ENCODE measurements at places on chromosomes 2 and 18.

DNA sequence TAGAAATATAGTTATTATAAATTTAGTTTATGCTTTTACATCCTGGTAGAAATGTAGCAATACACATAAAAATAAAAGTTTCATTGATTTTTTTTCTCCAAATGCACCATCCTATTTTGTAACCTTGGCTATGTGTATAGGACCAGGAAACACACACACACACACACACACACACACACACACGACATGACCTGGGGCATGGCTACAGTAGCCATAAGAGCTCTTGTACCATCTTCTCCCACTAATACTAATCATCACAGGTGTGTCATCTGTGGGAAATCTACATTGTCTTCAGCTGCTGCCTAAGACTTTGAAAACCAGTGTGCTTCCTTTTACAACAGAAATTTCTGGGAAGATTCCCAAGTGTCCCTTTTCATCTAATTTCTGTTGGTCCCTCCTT is 144.3 kb downstream of the MCFD2 start:
- DNase-seq = no peak

DNA sequence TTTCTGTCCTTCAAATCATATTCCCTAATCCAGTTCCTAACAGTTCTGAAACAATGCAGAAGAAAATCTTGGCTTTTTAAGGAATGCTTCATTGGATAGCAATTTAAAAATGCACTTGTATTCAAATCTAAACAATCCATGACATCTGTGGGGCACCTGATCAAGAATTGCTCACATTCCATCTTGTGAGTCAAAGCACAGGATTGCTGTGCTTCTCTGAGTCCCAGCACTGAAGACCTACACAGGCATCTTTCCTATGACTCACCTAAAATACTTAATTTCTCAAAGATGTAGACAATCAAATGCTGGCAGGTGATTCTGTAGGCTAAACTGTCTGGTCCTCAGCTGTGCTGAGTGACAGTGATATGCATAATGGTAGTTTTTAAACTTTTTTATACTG is 10.1 kb upstream of the ATP8B1 start:
- DNase-seq = no peak

GRCh38 chr2:73009177-73009839 is 62.2 kb downstream of the SFXN5 start:
- DNase-seq = no peak

DNA sequence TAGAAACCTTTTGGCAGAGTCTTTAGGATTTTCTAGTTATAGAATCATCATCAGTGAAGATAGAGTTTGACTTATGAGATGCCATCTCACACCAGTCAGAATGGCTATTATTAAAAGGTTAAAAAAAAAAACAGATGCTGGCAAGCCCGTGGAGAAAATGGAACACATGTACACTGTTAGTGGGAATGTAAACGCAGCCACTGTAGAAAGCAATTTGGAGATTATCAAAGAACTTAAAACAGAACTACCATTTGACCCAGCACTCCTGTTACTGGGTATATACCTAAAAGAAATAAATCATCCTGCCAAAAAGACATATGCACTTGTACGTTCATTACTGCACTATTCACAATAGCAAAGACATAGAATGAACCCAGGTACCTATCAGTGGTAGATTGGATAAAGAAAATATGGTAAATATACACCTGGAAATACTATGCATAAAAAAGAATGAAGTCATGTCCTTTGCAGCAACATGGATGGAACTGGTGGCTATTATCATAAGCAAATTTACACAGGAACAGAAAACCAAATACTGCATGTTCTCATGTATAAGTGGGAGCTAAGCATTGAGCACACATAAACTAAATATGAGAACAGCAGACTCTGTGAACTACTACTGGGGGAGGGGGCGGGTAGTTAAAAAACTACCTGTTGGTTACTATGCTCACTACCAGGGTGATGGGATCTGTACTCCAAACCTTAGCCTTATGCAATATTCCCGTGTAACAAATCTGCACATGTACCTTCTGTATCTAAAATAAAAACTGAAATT is 279.0 kb downstream of the KIAA1328 start:
- DNase-seq = peak; percentile 3

GRCh38 chr2:9558948-9559381 is 3.3 kb upstream of the ADAM17 start:
- no peak for DNase-seq

DNA sequence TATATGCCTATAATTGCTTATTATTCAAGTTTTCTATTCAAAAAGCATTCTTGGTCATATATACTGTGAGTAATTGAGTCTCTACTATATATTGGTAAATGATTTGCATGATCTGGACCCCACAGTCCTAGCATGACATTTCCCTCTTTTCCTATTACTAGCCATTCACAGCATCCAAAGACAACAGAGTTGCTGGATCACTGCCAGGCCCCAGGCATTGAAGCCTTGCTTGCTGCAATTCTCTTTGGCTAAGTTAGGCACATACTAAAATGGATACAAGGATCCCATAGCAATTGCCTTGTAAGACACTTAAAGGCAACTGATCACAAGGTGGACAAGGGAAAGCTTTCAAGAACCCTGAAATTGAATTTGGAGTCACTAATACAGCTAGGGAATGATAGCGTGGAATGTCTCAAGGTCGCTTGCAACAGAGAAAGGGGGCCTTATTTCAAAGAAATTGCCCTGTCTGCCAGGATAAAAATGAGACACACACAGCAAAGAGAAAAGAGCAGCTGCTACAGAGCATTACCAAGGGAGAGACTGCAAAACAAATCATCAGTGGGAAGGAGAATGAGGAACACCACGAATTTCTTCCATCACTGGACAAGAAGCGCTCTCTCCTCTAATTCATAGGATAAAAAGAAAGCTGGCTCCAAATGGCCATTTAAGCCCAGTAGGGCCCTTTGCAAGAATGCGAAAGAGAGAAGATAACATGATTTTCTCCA is 77.1 kb upstream of the EPHA4 start:
- DNase-seq = peak; percentile 52

GRCh38 chr2:206657087-206657486 is 14.8 kb downstream of the FAM237A start:
- DNase-seq = no peak

GRCh38 chr2:178403671-178404306 is 47.2 kb downstream of the PRKRA start:
- DNase-seq = no peak

- peak; percentile 19 for DNase-seq
Observed at GRCh38 chr18:56789004-56789888, 138.1 kb downstream of the WDR7 start.

- DNase-seq = no peak
Observed at GRCh38 chr2:67585400-67585799, 188.3 kb downstream of the ETAA1 start.

DNA sequence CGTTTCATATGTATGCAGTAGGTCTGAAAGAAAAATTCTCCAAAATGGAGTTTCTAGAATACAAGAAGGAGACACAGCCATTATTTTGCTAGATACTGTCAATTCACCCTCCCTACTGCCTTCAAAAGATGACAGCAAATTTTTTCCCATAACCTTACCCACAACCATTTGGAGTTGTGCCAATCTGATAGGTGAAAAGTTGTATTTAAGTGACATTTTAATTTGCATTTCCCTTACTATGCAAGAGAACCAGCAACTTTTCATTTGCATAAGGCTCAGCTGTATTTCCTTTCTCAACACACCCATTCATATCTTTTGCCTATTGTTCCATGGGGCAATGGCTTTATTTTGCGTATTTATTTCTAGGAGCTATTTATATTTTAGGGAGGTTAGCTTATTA is 31.4 kb upstream of the IL18RAP start:
- DNase-seq = no peak

Measured in COR-L47 (cell line).